ENCODE measurements at places on chromosomes 16 and 17. TPM values are rescaled to one million over a fixed set of nuclear protein-coding genes. Genes with fewer than 3 reads are reported as not detected.

The SLC52A1 gene
- total RNA-seq: not detected

The ATP2C2 gene
- total RNA-seq: 47.0 TPM

The HS3ST3B1 gene
- 1.9 TPM for total RNA-seq

The BIRC5 gene
- 88.8 TPM for total RNA-seq

- peak; percentile 23 for DNase-seq
These were observed 59.9 kb upstream of the CDH5 start for GRCh38 chr16:66306366-66307150.

- DNase-seq: no peak
These were observed 11.1 kb downstream of the TNS4 start for GRCh38 chr17:40490289-40490853.

GRCh38 chr17:34668206-34668605 lies 88.8 kb downstream of the TMEM132E start:
- DNase-seq: no peak

GRCh38 chr16:60123392-60124023 lies 1389.4 kb upstream of the GOT2 start:
- no peak for DNase-seq

DNA sequence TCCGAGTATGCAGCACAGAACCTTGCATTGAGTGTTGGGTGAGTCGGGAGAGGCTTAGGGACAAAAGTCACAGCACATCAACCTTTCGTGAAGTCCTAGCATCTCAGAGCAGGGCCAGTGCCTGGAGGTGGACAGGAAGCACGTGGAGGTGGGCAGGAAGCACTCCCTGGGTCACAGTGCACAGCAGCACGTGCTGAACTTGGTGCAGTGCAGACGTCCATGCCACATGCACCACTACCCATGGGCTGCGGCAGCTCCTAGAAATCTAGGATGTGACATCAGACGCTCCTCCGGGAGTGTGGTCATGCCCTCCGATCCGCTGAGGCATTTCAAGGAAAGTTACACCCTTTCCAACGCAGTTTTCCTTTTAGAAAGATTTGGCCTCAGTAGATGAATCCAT lies 83.4 kb upstream of the CHMP6 start:
- DNase-seq: no peak

DNA sequence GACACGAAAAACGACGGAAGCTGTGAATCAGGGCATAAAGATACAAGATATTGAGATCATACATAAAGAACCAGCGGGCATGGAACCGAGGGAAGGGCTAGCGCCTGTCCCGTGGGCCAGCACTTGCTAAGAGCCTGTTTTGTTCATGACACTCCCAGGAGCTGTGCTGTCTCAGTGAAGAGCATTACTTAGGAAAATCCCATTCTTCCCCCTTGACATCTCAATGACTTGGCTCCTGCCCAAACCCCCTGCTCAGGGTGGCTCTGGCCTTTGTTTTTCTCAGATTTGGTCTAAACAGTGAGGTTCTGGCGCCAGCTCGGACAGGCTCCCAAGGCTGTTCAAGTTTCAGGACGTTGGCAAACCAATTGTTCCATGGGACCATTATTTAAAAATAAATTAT lies 79.1 kb upstream of the SEC14L1 start:
- DNase-seq: no peak

GRCh38 chr16:20931066-20931600 lies 30.6 kb downstream of the LYRM1 start:
- DNase-seq: no peak

DNA sequence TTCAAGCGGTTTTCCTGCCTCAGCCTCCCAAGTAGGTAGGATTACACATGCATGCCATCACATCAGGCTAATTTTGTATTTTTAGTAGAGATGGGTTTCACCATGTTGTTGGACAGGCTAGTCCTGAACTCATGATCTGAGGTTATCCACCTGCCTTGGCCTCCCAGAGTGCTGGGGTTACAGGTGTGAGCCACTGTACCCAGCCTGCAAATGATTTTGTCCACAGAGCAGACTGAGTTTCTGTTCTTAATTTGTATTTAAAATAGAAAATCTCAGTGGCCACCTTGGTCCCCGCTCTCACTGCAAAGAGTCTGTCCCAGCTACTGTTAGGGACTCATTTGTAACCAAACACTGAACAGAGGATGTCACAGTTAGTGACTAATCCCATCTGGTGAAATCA lies 415.7 kb upstream of the RBFOX1 start:
- DNase-seq: no peak

DNA sequence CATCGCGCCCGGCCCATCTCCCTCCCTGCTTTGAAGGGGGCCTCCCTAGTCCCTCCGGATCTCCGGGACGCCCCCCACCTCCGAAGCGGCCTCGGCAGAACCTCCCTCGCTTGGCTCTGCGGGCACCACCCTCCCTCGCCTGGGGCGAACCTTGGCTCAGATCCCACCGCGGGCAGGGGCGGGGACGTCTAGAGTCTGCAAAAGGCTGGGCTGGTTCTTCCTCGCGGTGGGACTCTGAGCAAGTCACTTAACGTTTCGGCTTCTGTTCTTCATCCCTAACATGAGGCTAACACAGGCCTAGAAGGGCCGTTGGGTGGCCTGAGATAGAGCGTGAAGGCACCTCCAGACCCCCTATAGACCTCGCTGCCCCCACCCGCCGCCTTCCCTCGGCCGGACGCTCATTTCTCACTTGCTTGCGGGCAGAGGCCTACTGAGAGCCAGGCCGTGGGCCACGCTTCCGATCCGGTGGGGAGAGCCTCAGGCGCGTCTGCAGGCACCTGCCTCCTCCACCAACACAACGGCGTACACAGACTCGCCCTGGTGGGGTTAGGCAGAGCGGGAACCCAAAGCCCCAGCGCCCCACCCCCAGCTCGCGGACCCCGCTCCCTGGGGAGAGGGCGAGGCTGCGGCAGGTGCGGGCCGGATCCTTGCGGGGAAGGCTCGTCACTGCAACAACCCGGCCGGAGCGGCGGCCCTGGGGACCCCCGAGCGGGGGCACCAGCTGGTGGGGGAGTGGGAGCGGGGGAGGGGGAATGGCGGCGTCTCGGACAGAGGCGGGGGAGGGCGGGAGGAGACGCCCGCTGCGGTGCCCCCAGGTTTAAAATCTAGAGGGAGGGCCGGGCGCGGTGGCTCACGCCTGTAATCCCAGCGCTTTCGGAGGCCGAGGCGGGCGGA lies 5.4 kb downstream of the MYO1C start:
- peak; percentile 61 for DNase-seq

DNA sequence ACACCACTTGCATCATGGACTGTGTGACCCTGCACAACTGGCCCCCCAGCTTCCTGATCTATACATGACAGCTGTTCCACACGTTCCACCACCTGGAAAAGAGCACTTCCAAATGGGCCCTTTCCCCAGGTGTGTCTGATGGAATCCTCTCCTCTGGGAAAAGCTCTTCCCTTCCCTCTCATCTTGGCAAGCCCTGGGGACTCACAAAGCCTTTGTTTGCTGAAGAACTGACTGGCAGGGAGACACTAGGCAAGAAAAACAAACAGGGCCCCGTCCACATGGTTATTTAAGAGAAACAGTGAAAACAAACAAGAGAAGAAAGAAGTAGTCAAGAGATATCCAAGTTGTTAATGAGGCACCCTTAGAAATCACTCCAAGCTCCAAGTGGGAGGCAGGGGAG lies 52.6 kb downstream of the C16orf95 start:
- no peak for DNase-seq

GRCh38 chr17:69960755-69961154 lies 114.3 kb upstream of the KCNJ16 start:
- no peak for DNase-seq

All from Caco-2 (cell line).